Activated T-cell treated with anti-CD3 and anti-CD28 coated beads for 48 hours (primary cell): ENCODE measurements at places on chromosomes 12 and 14.

GRCh38 chr14:48967419-48967818 lies 618.8 kb downstream of the RPS29 start:
- DNase-seq = no peak

DNA sequence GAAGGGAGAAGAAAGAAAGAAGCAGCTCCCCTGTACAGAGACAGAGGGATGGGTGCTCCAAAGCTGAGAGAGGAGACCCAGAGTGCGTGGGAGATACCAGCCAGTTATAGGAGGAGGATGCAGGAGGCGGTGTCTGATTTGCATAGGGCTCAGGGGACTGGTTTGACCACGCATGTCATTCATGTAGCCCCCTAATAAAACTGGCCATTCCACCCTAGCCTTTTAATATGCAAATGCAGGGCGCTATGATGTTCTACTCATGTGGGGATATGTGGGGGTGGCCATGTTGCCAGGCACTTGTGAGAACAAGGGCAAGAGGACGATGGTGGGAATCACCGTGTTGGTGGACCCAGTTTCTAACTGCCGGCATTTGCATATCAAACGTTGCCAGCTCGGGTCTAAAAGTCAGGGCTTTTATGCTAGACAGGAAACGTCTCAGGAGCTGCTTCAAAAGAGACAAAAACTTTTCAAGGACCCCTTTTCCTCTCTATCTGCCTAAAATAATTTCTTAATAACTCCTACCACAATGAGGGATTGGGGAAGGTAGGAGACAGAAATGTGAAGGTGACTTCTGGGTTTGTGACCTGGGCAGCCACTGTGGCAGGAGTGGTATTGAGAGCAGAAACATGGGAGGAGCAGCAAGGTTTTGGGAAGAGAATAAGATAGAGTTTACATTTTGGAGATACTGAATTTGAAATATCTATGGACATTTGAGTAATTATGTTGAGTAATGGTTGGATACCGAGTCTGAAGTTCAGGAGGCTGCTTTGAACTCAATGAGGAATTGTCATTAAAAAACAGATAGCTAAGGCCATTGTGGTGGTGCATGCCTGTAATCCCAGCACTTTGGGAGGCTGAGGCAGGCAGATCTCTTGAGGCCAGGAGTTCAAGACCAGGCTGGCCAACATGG lies 2.2 kb upstream of the ATXN3 start:
- DNase-seq = no peak

- DNase-seq = no peak
These were observed 34.4 kb downstream of the RAD52 start for GRCh38 chr12:915090-915489.

GRCh38 chr12:122031342-122032216 lies 9.9 kb downstream of the BCL7A start:
- DNase-seq = peak; percentile 60

GRCh38 chr14:93676416-93676958 lies 111.8 kb downstream of the PRIMA1 start:
- DNase-seq = no peak

- DNase-seq = peak; percentile 27
These were observed 673 bp downstream of the BEGAIN start for GRCh38 chr14:100586403-100587085.

- DNase-seq = no peak
These were observed 327.3 kb upstream of the TMTC1 start for GRCh38 chr12:30110958-30111586.

DNA sequence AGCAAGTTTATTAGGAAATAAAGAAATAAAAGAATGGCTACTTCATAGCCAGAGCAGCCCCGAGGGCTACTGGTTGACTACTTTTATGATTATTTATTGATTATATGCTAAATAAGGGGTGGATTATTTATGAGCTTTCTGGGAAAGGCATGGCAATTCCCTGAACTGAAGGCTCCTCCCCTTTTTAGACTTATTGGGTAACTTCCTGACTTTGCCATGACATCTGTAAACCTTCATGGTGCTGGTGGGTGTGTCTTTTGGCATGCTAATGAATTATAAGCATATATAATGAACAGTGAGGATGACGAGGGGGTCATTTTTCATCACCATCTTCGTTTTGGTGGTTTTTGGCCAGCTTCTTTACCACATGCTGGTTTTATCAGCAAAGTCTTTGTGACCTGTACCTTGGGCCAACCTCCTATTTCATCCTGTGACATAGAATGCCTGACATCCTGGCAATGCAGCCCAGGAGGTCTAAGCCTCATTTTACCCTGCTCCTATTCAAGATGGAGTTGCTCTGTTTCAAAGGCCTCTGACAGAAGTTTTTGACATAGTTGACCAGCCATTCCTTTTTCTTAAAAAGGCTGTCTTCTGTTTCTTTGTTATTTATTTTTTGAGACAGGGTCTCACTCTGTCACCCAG lies 11.1 kb upstream of the PTGES3 start:
- no peak for DNase-seq

DNA sequence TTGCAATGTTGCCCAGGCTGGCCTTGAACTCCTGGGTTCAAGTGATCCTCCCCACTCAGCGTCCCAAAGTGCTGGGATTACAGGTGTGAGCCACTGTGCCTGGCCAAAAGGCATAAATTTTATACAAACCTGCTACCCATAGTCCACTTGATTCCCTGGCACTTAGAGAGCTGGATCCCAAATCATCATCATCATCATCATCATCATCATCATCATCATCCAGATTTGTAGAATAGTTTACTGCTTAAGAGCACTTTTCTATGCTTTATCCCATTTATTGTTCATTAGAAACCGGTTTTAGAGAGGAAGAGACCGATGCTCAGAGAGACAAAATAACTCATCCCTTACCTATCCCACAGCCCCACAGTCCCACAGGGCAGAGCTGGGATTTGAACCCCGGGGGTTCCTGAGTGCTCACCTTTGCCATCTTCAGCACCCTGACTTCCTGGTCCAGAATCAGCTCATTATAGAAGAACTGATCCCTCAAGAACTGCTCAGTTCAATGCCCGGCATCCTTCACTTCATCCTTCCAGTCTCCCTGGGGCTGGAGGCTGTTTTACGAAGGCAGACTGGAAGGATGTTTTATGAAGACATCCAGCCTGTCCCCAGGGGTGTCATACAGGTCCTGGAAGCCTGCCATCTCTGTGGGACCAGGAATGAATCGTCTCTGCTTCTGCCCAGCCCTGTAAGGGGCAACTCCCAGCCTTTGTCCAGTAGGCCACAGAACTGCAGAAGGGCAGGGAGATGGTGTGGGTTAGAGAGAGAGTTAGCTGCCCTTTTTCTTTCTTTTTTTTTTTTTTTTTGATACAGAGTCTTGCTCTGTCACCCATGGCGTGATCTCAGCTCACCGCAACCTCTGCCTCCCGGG lies 20.2 kb upstream of the OASL start:
- no peak for DNase-seq

GRCh38 chr12:57889500-57889989 lies 43.0 kb upstream of the CTDSP2 start:
- no peak for DNase-seq

DNA sequence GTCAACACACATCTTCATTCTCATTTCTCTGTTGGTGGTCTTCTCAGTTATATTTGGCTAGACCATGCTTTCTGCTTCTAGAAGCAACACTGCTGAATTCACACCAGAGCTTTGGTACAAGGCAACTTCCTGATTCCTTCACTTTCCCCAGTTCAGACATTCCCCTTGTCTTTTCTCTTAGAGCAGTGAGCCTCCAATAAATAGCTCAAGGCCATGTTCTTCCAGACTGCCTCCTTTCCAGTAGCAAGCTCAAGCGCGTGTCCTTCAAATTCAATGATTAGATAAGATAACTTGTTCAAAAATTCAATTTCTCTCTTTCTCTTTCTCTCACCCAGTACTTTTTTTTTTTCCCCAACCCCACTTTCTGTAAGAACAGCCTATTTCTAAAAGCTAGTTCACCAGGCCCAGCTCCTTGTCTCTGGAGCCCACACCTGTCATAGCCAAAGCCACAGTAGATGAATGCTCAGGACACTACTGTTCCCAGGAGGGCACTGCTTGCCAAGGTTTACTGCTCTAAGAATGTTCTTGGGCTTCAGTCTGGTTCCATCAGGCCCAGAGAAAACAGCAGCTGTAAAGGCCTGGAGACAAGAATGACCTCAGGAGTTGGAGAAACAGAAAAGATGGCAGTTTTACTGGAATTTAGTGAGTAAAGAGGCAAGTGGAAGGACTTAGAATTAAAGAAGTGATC lies 17.7 kb downstream of the TBK1 start:
- DNase-seq = no peak

GRCh38 chr12:89247541-89247942 lies 104.8 kb downstream of the DUSP6 start:
- DNase-seq = no peak

DNA sequence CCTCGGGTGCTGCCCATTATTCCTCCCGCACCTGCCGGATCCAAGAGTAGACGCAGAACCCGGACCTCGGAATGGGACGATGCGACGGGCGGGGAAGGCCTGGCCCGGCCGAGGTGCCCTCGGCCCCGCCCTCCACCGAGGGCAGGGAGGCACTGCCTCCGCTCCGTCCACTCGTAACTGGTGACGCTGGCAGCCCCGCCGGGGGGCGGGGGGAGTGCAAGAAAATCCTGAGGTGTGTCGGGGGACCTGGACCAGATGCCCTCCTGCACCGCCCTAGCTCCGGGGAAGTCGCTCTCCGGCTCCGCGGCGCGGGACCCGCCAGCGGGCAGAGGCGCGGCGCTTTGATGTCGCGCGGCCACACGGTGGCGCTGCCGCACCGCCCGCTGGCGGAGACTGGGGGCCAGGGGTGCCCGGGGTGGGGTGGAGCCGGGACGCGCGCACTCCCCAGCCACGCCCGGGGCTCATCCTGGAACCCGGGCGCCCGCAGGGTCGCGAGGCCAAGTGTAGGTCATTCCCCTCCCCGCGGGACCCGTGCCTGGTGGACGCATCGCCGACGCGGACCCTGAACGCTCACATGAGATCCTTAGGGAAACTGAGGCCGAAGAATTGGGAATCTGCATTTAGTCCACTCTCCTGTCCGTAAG lies 202.8 kb downstream of the TTC8 start:
- DNase-seq = peak; percentile 67

GRCh38 chr14:105282098-105282725 lies 18.6 kb downstream of the BRF1 start:
- DNase-seq = no peak

DNA sequence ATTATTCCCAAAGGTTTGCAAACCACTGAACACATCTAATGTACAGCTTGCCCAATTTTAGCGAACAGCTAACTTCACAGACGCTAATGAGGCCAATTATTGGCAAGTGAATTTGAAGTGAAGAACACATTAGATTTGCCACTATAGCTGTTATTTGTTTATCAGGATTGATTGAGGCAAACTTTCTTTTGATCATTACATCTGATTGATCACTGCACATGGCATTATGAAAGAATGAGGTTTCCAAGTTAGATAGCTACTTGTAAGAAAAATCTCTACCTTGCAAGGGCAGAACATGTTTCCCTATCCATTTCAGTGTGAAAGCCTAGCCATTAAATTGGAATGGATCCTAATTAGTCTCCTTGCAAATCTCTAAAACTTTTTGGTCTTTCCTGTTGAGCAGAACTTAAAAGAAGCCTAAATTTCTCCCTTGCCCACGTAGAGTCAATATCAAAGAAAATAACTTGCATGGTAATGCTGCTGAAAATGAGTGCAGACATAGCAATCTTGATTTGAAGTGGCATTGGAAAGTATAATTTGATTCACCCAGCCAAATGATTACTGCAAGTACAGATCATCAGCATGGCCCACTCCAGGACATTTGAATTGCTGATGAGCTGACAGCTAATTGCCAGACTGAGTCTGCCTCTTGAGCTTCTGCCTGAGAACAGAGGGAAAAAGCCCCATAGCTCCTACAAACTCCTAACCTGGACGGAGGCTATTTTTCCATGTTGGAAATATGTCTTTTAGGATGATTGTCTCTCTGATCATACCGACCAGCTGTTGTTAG lies 98.6 kb downstream of the TPH2 start:
- DNase-seq = no peak

GRCh38 chr14:86166541-86166940 lies 636.6 kb downstream of the FLRT2 start:
- no peak for DNase-seq

DNA sequence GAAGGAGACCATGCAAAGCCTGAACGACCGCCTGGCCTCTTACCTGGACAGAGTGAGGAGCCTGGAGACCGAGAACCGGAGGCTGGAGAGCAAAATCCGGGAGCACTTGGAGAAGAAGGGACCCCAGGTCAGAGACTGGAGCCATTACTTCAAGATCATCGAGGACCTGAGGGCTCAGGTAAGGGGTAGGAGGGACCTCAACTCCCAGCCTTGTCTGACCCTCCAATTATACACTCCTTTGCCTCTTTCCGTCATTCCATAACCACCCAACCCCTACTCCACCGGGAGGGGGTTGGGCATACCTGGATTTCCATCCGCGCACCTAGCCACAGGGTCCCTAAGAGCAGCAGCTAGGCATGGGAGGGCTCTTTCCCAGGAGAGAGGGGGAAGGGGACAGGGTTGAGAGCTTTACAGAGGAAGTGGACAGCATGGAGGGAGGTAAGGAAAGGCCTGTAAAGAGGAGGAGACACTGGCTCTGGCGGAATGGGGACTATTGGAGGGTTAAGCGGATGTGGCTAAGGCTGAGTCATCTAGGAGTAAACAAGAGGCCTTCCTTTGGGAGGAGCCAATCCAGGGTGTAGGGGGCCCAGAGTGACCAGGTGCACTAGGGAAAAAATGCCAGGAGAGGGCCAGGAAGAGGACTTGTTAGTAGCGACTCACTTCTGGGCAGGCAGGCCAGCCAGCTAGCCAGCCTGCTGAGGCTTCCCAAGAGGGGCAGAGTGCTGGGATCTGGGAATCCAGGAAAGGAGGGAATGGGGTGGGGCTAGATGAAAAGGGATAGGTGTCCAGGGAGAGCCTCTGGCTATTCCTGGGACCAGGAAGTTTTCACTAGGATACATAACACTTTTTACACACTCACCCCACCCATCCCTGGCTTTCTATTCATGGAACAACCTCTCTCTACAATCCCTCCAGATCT lies 754 bp downstream of the KRT18 start:
- no peak for DNase-seq

DNA sequence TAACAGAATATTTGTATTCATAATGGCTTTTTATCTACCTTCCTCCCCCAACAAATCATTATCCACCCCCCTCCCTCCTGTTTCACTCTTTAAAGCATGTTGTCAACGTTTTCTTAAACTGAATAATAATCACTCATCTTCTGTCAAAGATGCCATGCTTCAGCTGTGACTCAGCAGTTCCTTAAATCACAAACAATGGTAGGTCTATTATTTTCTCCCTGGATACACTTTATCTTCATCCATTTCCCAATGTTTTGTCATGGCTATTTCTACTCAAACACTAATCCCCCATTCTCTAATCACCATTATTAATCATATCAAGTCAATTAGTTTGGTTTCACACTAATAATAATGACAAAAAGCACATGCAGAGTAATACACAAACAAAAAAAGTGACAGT lies 6.5 kb downstream of the CLEC12B start:
- no peak for DNase-seq

- DNase-seq = no peak
These were observed 94.7 kb downstream of the PRKAB1 start for GRCh38 chr12:119762619-119763018.

DNA sequence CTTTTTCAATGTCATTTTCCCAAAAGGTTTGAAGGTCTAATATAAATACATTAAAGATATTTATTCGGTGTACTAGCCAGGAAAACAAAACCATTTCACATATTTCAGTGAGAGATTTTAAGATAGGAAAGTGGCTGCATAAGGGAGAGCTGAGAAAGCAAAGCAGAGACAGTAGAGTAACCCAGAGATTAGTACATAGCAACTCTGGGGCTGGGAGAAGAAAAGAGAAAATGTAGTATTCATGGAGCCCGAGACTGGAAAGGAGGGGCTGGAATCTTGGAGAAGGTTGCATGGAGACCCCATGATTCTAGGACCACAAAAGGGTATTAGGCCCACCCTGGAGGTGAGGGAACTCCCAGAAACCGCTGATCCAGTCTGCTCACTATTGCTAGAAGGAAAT lies 236.9 kb downstream of the PAWR start:
- DNase-seq = no peak
